Activated T-helper 17 cell treated with anti-CD3 and anti-CD28 coated beads, Interleukin-2, amount 50 U/mL, for 72 hours (primary cell): ENCODE measurements at places on chromosomes 7 and 10.

GRCh38 chr10:29740981-29741545 lies 106.3 kb upstream of the SVIL start:
- no peak for ATAC-seq

- no peak for ATAC-seq
Observed at GRCh38 chr10:120818301-120818700, 32.9 kb upstream of the WDR11 start.

GRCh38 chr7:152035817-152036216 lies 10.3 kb downstream of the GALNT11 start:
- ATAC-seq = no peak

DNA sequence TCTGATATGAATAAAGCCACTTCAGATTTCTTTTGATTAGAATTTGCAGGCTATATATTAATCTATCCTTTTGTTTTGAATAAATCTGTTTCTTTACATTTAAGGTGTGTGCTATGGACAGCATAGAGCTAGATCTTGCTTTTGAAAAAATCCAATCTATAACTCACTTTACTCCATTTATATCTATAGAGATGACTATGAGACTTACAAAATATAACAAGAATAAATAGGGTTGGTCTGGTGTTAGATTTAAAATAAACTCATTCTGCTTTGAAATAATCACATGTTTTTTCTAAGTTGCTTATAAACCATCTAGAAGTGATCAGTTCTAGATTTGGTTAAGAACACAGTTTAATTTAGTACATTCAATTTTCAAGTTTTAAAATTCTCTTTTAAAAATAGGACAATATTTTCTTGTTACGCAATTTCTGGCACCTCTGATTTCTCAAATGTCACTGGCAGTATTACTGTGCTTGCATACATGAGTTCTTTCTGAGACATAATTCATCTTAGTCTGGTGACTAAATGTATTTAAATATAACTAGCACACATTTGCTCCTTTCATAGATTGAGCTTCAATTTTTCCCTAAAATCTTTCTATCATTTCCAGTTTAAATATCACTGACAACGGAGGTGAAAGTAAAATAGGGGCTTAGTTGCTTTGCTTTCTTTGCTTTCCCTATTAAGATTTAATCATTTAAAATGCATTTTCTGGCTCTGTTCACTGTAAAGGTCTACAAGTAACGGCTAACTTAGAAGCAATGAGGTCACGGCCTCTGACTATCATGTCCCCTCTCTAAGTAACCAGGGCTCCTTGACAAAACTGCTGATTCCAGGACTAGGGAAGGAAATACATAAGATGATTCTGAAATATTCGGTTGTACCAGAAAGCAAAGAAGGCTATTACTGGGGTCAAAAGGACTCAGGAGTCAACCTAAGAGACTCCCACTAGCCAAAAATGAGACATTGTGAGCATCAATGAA lies 89.3 kb downstream of the ICA1 start:
- no peak for ATAC-seq

- ATAC-seq = no peak
Observed at GRCh38 chr10:72329290-72330068, 25.2 kb downstream of the DNAJB12 start.
